Uterus (tissue), 4 donors: ENCODE measurements at places on chromosomes 13 and 19. TPM values are rescaled to one million over a fixed set of nuclear protein-coding genes. Genes with fewer than 3 reads are reported as not detected.

KIR2DL4 gene
- total RNA-seq, result not detected

ACP7 gene
- total RNA-seq, result not detected

GRCh38 chr19:13076787-13077186 is 25.9 kb downstream of the LYL1 start:
- no peaks in the 10 kb centered on the region for H3K36me3 ChIP-seq
- no peak for DNase-seq
- no peak overlapping the region for H3K4me3 ChIP-seq

DNA sequence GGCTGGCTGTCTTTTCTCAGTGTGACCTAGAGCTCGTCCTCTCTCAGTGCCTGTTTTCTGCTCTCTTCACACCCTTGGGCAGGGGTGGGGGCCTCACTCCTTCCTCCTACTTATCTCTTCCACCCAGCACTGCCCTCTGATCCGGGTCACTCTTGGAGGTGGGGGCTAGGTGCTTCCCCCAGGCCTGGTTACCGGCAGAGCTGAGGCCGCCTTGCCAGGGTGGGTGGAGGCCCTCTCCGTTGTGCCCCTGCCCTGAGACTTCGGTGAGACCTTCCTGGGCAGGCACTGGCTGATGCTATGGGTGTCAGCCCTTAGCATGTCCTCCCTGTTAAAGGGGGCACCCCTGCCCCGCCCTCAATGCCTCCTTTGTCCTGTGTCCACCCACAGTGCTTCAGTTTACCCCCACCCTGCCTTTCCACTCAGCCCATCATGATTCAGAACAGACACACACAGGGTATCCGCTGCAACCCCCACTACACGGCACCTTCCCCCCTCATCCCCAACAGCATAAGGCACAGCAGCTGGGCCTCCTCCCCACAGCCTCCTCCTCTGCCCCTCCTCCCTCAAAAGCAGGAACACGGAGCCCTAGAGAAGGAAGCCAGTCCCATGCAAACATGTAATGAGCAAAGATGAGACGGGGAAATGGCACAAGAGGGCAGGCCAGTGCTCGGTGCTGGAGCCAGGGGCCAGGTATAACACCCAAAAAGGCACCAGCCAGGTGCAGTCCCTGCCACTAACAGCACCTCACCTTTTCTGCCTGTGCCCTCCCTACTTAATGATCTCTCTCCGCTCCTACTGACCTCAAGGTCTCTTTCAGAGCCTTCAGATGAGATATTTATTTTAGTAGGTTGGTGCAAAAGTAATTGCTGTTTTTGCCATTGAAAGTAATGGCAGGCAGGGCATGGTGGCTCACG is 9.8 kb downstream of the ZGLP1 start:
- no peak overlapping the region for H3K27ac ChIP-seq
- H3K27me3 ChIP-seq, result peaks cover 12% of the 10 kb centered on the region
- no peak for DNase-seq
- no peaks in the 10 kb centered on the region for H3K36me3 ChIP-seq

DNA sequence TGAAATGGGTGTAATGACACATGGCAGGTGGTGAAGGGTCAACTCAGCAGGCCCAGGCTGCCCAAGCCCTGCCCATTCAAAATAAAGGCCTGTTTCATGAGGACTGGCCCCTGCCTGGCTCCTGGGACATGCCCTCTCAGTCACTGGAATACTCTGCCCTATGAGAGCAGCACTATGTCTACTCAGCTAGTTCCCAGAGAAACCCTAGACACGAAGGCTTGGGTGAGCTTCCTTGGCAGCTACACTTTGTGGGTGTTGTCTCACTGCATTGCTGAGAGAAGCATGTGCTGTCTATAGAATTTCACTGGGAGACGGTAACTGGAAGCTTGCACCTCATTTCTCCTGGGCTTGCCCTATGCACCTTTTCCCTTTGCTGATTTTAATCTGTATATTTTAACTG is 752.8 kb downstream of the LIG4 start:
- H3K4me3 ChIP-seq, result no peak overlapping the region
- H3K4me1 ChIP-seq, result no peaks in the 10 kb centered on the region
- no peak for DNase-seq
- H3K36me3 ChIP-seq, result no peaks in the 10 kb centered on the region
- no peak overlapping the region for H3K27ac ChIP-seq
